Trophoblast cell (in vitro differentiated cells and primary cell): ENCODE measurements at places on chromosomes 16 and 17.
A peak's percentile ranks its signal among the peaks of the same experiment; 100 is the strongest.

- no peak for DNase-seq
- no peaks in the 10 kb centered on the region for H3K36me3 ChIP-seq
- H3K27ac ChIP-seq: no peak overlapping the region
- no peak overlapping the region for H3K4me3 ChIP-seq
- no peaks in the 10 kb centered on the region for H3K27me3 ChIP-seq
- H3K4me1 ChIP-seq: no peaks in the 10 kb centered on the region
Measured at GRCh38 chr17:76982408-76983074, 114.3 kb downstream of the MGAT5B start.

DNA sequence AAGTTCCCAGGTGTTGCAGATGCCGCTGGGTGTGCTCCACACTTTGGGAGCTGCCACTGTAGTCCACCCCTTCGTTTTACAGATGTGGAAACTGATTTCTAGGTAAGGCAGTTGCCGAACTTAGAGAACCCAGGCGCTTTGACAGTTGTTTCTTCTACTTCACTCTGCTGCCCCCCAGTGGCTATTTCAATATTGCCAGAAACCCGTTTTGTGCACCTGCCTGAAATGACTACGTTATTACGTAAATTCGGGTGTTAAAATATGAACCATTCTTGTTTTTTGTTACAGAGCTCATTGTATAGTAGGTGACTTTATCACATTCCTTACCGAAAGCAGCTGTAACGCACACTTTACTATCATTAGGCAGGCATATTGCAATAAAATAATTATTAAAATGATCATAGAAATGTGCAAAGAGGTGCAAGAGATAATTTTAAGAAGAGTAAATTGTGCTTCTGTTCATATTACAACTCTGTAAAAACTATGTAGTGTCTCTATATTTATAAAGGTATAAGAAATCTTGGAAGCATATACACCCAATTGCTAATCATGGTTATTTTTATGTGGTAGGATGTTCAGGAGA, 44.9 kb downstream of the OTOA start:
- peak; percentile 92 for DNase-seq
- H3K36me3 ChIP-seq: no peaks in the 10 kb centered on the region
- no peak overlapping the region for H3K4me3 ChIP-seq
- H3K27ac ChIP-seq: no peak overlapping the region

GRCh38 chr16:65789161-65789945, 577.1 kb upstream of the CDH5 start:
- H3K27me3 ChIP-seq: no peaks in the 10 kb centered on the region
- H3K36me3 ChIP-seq: no peaks in the 10 kb centered on the region
- DNase-seq: no peak

DNA sequence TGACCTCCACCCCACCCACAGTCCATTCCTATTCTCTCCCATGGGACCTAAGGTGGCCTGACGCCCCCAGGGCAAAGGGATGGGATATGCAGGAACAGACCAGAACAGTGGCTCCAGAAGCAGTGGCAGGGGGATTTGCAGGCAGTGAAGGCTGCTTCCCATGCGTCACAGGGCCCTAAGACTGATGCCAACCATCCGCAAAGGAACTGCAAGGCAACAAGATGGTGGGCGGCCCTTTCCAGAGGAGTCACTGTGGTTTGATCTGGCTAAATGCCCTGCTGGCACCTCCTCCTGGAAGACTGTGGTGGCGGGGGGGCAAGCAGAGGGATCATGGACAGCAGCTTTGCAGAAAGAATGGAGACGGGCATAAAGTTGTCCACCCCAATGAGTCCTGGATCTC, 4.4 kb upstream of the SLC39A11 start:
- H3K4me3 ChIP-seq: no peak overlapping the region
- DNase-seq: no peak
- no peaks in the 10 kb centered on the region for H3K36me3 ChIP-seq
- H3K27me3 ChIP-seq: no peaks in the 10 kb centered on the region
- no peak overlapping the region for H3K27ac ChIP-seq

GRCh38 chr17:5740937-5741336, 156.6 kb upstream of the NLRP1 start:
- H3K27me3 ChIP-seq: no peaks in the 10 kb centered on the region
- no peak for DNase-seq
- no peak overlapping the region for H3K4me3 ChIP-seq
- no peaks in the 10 kb centered on the region for H3K36me3 ChIP-seq
- H3K27ac ChIP-seq: no peak overlapping the region
- H3K4me1 ChIP-seq: no peaks in the 10 kb centered on the region

DNA sequence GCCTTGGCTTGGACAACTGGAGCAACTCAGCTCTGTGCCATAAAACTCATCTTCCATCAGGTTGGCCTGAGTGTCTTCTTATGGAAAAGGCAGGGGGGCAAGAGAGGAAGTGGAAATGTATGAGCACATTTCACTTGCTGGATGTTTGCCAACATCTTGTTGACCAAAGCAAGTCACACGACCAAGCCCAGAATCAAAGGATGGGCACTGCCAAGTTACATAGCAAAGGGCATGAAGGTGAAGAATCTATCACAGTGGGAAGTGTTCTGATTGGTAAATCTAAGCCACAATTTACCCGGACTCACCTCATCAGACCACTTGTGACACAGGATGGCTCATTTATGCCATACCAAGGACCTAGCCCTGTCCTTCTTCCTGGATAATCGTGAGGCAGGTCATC, 310.5 kb upstream of the IRX5 start:
- H3K4me1 ChIP-seq: no peaks in the 10 kb centered on the region
- DNase-seq: no peak
- H3K27ac ChIP-seq: no peak overlapping the region
- no peaks in the 10 kb centered on the region for H3K27me3 ChIP-seq
- no peak overlapping the region for H3K4me3 ChIP-seq

GRCh38 chr16:19914877-19915276, 30.2 kb upstream of the GPRC5B start:
- no peaks in the 10 kb centered on the region for H3K27me3 ChIP-seq
- no peaks in the 10 kb centered on the region for H3K4me1 ChIP-seq
- DNase-seq: no peak
- no peaks in the 10 kb centered on the region for H3K36me3 ChIP-seq
- no peak overlapping the region for H3K4me3 ChIP-seq

- H3K36me3 ChIP-seq: no peaks in the 10 kb centered on the region
- no peak for DNase-seq
- no peaks in the 10 kb centered on the region for H3K4me1 ChIP-seq
- H3K27ac ChIP-seq: no peak overlapping the region
- no peak overlapping the region for H3K4me3 ChIP-seq
Measured at GRCh38 chr17:11487469-11487868, 110.8 kb upstream of the DNAH9 start.

DNA sequence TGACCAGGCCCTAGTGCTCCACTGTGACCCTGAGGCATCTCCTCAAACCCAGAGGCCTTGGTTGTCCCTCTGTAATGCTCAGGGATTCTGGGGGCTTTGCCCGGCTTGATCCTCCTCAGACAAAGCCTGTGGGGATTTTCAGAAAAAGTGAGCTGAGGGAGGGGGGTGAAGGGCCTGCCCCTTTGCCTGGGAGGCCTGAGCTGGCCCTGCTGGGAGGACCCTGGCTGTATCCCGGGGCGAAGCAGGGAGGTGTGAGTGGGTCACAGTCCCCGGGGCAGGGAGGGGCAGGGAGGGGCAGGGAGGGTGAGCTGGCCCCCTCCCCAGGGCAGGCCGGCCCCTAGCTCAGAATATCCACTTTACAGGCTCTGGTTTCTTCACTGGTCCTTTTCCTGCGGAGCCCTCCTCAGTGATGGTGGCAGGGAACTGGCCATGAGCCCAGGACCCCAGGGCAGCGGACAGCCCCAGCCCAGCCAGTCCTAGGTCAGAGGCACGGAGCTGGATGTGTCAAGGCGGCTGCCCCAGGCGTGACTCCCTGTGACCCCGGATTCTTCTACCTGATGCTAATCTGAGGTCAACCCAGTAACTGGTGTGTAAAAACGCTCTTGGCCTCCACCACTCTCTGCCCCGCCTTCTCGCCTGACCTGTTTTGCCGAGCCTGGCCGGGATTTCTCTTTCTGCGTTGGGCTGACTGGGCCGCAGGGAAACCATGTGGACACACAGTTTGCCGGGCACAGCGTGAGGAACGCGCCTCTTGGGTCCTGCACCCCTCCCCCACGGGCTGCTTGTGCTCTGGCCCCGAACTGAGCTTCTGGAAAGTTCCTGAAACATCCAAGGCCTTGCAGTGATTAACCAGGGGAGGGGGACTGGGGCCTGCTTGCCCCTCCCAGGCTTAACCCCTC, 5.8 kb upstream of the FASN start:
- DNase-seq: peak; percentile 97
- H3K36me3 ChIP-seq: no peaks in the 10 kb centered on the region
- peaks cover 51% of the 10 kb centered on the region for H3K4me1 ChIP-seq
- H3K27ac ChIP-seq: peak overlapping the region; percentile 69

GRCh38 chr17:33291248-33292200, 1.6 kb downstream of the ASIC2 start:
- H3K27ac ChIP-seq: no peak overlapping the region
- peaks cover 4% of the 10 kb centered on the region for H3K4me1 ChIP-seq
- peak; percentile 75 for DNase-seq
- no peaks in the 10 kb centered on the region for H3K36me3 ChIP-seq

- H3K27me3 ChIP-seq: no peaks in the 10 kb centered on the region
- peaks cover 16% of the 10 kb centered on the region for H3K36me3 ChIP-seq
- peaks cover 12% of the 10 kb centered on the region for H3K4me1 ChIP-seq
- peak overlapping the region; percentile 98 for H3K4me3 ChIP-seq
Measured at GRCh38 chr17:4262703-4263102, 1.1 kb downstream of the ANKFY1 start.

- peaks cover 3% of the 10 kb centered on the region for H3K36me3 ChIP-seq
- peaks cover 9% of the 10 kb centered on the region for H3K4me1 ChIP-seq
- H3K4me3 ChIP-seq: peak overlapping the region; percentile 72
- DNase-seq: no peak
- no peaks in the 10 kb centered on the region for H3K27me3 ChIP-seq
Measured at GRCh38 chr16:30570636-30571444, 674 bp downstream of the ZNF688 start.

DNA sequence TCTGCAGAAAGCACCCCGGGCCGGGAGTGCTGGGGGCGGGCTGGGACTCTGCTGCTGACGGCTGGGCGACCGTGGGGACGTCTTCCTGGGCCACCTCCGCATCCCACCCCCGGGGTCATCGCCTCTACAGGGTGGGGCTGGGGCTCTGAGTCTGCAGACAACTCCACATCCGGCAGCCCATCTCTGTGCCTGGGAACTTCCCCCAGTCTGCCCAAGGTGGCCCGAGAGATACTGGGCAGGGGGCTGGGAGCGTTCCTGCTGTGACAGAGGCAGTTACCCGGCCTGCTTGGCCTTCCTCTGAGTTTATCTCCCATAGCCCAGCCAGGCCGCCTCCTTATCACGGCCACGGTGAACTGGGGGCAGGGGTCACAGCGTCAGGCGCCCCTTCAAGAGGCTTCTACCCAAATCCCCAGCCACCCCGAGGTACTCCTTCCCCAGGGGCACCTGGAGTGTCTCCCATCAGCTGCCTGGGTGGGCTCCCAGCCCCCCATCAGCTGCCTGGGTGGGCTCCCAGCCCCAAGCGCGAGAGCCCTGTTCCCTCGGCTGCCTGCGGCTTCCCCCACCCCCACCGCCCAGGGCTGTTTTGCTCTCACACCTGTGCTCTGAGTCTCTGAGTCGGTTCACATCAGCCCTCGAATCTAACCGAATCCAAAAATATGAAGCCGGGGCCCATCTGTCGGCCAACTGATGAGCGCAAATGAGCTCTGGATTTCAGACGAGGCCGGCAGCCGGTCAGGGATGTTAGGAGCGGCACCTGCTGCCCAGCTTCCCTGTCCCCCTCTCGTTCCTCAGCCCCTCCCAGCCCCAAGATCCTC, 15.6 kb upstream of the CBFA2T3 start:
- DNase-seq: no peak
- H3K27me3 ChIP-seq: no peaks in the 10 kb centered on the region
- H3K27ac ChIP-seq: no peak overlapping the region
- H3K36me3 ChIP-seq: no peaks in the 10 kb centered on the region

DNA sequence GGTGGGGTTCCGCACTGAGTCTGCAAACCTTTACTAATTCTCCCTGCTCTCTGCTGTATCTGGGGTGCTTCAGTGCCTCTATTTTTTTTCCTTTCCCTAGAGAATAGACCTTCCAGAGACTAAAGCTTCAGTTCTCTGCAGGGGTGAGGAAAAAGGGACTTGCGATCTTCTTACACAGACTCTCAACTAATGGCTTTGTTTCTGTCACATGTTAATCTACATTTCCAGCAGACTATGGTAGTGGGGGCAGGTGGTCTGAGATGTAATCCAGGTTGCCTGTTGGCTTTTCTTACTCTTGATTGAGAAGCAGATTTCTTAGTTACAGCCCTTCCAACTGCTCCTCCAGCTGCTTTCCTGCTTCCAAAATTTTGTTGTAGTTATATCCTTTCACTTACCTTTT, 229.0 kb upstream of the NLRP1 start:
- no peak overlapping the region for H3K27ac ChIP-seq
- H3K4me1 ChIP-seq: no peaks in the 10 kb centered on the region
- no peaks in the 10 kb centered on the region for H3K27me3 ChIP-seq
- H3K36me3 ChIP-seq: no peaks in the 10 kb centered on the region
- no peak overlapping the region for H3K4me3 ChIP-seq

DNA sequence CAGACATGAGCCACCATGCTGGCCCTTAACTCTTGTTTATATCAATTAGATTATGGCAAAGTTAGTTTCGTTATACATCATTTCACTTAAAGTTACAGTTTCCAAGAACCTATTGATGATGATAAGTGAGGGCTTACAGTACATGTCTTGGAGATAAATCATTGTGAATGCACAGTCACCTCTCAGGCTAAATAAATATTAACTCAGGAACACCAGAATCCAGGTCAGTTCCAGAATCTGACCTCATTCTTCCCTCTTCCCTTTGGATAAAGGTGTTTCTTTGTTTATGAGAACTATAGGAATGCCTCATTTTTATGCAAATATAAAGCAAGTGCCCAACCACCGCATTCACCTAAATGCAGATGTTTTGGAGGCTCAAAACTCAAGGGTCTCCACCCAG, 48.4 kb upstream of the CRYM start:
- no peaks in the 10 kb centered on the region for H3K36me3 ChIP-seq
- H3K4me1 ChIP-seq: no peaks in the 10 kb centered on the region
- DNase-seq: no peak
- no peak overlapping the region for H3K27ac ChIP-seq
- H3K27me3 ChIP-seq: no peaks in the 10 kb centered on the region

DNA sequence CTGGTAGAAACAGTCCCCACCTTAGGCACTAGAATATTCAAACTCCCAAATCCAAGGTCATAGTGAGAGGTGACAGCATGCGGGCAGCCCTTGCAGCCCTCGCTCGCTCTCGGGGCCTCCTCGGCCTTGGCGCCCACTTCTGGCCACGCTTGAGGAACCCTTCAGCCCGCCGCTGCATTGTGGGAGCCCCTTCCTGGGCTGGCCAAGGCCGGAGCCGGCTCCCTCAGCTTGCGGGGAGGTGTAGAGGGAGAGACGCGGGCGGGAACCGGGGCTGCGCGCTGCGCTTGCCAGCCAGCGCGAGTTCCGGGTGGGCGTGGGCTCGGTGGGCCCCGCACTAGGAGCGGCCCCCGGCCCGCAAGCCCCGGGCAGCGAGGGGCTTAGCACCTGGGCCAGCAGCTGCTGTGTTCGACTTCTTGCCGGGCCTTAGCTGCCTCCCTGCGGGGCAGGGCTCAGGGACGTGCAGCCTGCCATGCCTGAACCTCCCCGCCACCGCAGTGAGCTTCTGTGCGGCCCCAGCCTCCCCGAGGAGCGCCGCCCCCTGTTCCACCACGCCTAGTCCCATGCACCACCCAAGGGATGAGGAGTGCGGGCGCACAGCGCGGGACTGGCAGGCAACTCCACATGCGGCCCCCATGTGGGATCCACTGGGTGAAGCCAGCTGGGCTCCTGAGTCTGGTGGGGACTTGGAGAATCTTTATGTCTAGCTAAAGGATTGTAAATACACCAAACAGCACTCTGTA, 45.0 kb downstream of the KPNA2 start:
- no peaks in the 10 kb centered on the region for H3K4me1 ChIP-seq
- H3K36me3 ChIP-seq: no peaks in the 10 kb centered on the region
- no peak overlapping the region for H3K27ac ChIP-seq
- no peak overlapping the region for H3K4me3 ChIP-seq
- DNase-seq: no peak

GRCh38 chr17:79427621-79428539, 183.0 kb downstream of the RBFOX3 start:
- no peak overlapping the region for H3K27ac ChIP-seq
- H3K36me3 ChIP-seq: no peaks in the 10 kb centered on the region
